ENCODE measurements at places on chromosomes 5 and 9.

GRCh38 chr5:33148076-33148513, 292.7 kb upstream of the TARS1 start:
- DNase-seq = no peak

GRCh38 chr5:65818592-65818991, 96.6 kb downstream of the NLN start:
- no peak for DNase-seq

- no peak for DNase-seq
These were observed 71.0 kb upstream of the ADAMTS2 start for GRCh38 chr5:179416114-179416822.

DNA sequence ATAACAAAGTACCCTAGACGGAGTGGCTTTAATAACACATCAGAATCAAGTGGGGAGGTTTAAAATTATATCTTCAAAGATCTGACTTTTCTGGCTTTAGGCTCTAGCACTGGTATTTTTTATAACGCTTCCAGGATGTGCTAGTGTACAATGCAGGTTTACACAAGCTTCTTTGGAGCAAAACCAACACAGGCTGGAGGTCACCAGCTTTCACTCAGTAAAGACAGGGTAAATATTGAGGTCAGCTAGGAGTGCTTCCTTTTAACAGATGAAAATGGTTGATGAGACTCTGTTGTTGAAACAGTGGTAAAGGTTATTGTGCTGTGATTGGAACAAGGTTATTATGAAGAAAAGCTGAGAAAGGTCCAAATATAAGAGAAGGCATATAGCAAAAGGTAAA, 414.2 kb downstream of the TAF11L14 start:
- no peak for DNase-seq

DNA sequence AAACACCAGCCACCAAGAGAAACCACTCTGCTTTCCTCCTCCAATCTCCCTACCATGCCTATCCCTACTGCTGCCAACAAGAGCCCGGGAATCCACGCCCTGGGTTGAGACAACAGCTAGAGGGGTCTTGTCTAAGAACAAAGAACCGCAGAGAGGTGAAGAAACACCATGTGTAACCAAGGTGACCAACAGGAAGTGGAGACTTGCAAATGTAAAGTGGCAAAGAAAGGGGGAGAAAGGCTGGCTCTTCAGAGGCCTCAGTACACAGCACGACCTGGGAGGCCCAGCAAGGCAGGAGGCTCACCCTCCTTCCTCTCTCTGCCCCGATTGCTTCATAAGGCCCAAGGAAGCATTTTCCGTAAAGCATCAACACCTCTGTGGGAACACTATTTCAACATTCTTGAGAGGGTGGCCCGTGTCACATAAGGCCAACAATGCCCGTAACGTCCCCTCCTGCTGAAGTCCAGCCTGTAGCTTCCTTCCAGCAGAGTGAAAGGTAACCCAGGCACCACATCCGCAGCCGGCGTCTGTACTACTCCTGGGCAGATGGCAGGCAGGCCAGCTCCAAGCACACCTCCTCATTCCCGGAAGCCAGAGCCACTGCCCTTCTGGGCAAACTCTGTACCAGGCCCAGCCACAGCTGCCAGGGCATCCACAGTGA, 18.3 kb downstream of the CCNJL start:
- DNase-seq = peak; percentile 17

DNA sequence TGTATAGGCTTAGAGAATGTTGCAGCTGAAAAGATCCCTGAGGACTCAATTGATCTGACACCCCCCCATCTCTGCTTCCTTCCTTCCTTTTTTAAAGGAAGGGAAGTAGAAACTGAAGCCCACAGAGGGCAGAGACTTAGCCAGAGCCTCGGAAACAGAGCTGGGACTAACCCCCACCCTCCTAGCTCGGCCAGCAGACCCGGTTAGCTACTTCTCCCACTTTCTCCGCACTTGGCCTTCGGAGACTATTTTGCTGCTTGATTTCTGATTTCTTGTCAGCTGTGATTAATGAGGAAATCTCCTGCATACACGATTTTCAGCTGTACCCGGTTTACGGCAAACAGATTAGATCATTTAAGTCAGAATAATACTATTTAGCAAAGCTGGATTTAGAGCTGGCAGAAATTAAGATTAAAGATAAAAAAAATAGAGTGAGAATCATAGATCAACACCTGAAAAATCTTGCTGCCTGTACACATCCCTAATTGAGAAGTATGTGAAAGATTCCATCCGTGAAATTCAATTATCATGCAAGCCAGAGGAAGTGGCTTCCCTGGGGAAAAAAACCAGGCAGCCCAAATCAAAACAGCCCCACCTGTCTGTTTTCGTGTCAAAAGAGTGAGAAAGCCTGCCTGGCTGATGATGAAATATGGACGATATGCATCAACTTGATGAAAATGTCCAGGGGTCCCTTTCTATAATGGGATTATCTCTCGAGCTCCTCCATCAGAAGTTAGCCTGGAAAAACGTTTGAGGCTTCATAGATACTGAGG, 159.5 kb upstream of the SHB start:
- no peak for DNase-seq

GRCh38 chr9:16729651-16730050, 140.8 kb downstream of the BNC2 start:
- no peak for DNase-seq

DNA sequence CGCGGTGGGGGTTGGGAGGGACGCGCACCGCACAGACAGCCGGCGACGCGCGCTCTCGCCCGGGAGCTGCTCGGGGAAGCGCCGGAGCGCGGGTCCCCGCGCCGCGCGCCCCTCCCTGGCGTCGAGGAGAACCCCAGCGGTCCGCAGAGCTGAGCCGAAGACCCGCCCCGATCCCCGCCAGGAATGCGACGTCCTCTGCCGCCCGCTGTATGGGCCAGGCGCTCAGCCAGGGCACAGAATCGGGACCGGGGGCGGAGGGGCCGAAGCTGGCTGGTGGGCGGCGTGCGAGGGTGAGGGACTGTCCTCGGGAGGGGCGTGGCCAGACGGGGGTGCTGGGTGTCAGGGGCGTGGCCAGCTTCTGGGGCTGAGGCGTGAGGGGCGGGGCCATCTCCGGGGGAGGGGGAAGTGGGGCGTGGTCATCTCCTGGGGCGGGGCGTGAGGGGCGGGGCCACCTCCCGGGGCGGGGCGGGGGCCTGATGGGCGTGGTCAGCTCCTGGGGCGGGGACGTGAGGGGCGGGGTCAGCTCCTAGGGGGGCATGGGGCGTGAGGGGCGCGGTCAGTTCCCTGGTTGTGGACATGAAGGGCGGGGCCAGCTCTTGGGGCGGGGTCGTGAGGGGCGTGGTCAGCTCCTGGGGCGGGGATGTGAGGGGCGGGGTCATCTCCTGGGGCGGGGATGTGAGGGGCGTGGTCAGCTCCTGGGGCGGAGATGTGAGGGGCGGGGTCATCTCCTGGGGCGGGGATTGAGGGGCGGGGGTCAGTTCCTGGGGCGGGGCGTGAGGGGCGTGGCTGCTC, 965 bp downstream of the PTGDS start:
- peak; percentile 76 for DNase-seq

DNA sequence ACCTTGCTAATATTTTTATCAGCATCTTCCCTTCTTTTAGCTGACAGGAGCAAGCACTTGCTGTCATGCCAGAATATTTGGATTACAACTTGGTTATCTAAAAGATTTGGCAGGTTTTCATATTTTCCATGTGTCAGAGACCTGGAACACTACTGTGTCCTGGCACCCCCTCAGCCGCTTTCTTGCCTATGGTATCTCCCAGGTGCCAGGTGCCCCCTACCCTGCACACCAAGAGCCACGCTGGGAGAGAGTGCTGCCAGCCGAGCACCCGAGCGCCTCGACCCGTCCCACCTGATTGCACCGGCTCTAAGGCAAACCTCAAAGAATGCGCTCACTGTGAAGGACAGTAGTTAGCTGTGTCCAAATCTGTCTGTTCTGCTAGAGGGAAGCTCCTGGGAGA, 84.8 kb downstream of the GTF3C4 start:
- no peak for DNase-seq

DNA sequence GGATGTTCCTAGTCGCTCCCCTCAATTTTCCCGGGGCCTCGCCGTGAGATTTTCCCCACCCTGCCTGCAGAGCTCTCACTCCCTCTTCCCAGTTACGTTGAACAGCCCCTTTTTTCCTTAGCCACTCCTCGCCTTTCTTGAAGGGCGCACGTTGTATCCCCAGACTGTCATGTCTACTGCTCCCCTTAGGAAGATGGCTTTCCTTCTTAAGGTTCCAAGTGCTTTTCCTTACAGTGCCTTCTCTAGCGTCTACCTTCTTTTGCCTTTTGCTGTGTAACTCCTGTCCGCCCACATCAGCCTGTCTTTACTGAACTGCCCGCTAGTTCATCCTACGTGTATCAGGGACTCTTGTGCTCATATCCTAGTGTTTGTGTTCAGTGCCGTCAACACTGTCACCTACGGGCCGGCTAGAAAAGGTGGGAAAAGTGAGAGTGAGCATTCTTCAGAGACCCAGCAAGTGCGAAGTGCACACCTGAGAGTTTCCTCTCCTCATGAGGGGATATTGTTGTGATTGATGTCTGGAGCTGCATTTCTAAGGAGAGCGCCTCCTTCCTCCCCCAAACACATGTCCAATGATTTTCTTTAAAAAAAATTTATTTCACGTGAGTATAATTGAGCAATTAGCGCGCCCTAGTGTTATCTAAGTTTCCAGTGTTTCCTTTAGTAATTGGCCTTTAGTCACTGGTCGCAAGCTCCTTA, 764 bp downstream of the CAMLG start:
- peak; percentile 35 for DNase-seq

- DNase-seq = no peak
These were observed 190.0 kb downstream of the MED10 start for GRCh38 chr5:6188344-6188743.

DNA sequence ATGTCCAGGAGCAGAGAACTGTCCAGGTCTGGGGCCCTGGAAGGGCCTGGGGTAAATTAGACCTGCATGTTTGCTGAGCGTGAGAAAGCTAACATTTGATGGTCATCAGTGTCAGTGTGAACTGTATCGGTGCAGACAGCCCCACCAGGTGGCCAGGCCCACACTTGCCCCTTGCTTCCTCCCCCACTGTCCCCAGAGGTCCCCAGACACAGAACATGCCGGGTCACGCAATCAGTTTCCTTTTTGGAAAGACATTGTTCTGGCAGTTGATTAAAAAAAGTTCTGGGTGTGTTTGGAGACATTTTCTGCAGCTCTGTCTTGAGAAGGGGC, 1.5 kb downstream of the NKD2 start:
- no peak for DNase-seq

- DNase-seq = no peak
These were observed 10.1 kb downstream of the EEIG1 start for GRCh38 chr9:127970401-127971313.

- DNase-seq = no peak
These were observed 20.5 kb upstream of the VPS13A start for GRCh38 chr9:77156646-77157371.

- no peak for DNase-seq
These were observed 15.6 kb upstream of the IL12B start for GRCh38 chr5:159345861-159346260.

Measured in cardiac muscle cell (in vitro differentiated cells and primary cell).